Natural killer cell (primary cell): ENCODE measurements at places on chromosomes 1 and 21. TPM values are rescaled to one million over a fixed set of nuclear protein-coding genes. Genes with fewer than 3 reads are reported as not detected.
A peak's percentile ranks its signal among the peaks of the same experiment; 100 is the strongest.

- no peaks in the 10 kb centered on the region for H3K27me3 ChIP-seq
- no peak overlapping the region for H3K27ac ChIP-seq
- no peaks in the 10 kb centered on the region for H3K36me3 ChIP-seq
- H3K4me1 ChIP-seq = no peaks in the 10 kb centered on the region
- DNase-seq = no peak
These were observed 37.6 kb upstream of the SAMSN1 start for GRCh38 chr21:14583629-14584255.

- H3K36me3 ChIP-seq = no peaks in the 10 kb centered on the region
- H3K27me3 ChIP-seq = no peaks in the 10 kb centered on the region
- no peak for DNase-seq
- no peaks in the 10 kb centered on the region for H3K4me1 ChIP-seq
- H3K27ac ChIP-seq = no peak overlapping the region
These were observed 101.2 kb downstream of the FASLG start for GRCh38 chr1:172760121-172760520.

DNA sequence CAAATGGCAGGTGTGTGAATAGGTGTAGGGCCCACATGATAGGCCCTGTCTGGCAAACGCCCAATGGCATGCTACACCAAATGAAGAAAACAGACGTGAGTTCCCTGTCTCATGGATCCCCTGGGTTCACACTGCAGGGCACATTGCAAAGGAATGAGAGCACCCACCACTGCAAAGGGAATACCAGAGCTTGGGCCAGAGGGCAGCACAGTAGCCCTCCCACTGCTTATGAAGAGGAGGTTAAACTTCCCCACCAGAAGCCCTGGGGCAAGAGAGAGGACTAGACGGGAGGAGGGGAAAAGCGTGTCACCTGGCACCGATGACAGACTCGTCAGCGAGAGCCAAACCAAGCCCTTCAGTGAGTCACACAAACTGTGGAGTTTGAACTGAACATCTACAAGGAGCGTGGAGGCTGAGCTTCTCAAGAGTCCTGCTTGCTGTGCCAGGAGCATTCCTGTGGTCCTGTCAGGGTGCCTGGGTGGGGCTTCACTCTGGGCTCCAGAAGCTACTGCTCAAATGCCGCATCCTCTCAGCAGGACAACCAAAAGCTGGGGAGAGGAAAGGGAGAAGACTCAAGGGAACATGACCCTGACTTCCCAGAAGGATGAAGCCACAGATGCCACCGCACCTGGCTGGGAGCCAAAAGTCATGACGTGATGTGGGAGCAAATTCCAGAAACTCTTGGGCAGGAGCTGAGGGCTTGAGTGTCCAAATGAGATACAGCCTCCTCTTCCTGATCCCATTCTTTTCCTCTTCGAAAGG, 61.1 kb downstream of the TOMM20 start:
- H3K4me3 ChIP-seq = no peak overlapping the region
- no peak for DNase-seq
- no peaks in the 10 kb centered on the region for H3K36me3 ChIP-seq

- H3K4me3 ChIP-seq = no peak overlapping the region
- H3K36me3 ChIP-seq = no peaks in the 10 kb centered on the region
- no peaks in the 10 kb centered on the region for H3K27me3 ChIP-seq
- H3K27ac ChIP-seq = no peak overlapping the region
These were observed 472.7 kb downstream of the PLPP3 start for GRCh38 chr1:56106531-56107274.

- H3K36me3 ChIP-seq = no peaks in the 10 kb centered on the region
- H3K4me1 ChIP-seq = no peaks in the 10 kb centered on the region
- H3K4me3 ChIP-seq = no peak overlapping the region
- H3K27me3 ChIP-seq = no peaks in the 10 kb centered on the region
- H3K27ac ChIP-seq = no peak overlapping the region
These were observed 16.8 kb upstream of the INTS3 start for GRCh38 chr1:153711026-153711425.

- no peaks in the 10 kb centered on the region for H3K36me3 ChIP-seq
- H3K27me3 ChIP-seq = peaks cover 7% of the 10 kb centered on the region
- H3K4me3 ChIP-seq = peak overlapping the region; percentile 52
- peaks cover 9% of the 10 kb centered on the region for H3K4me1 ChIP-seq
- DNase-seq = no peak
These were observed 1.4 kb upstream of the CACNA1S start for GRCh38 chr1:201113451-201114244.

DNA sequence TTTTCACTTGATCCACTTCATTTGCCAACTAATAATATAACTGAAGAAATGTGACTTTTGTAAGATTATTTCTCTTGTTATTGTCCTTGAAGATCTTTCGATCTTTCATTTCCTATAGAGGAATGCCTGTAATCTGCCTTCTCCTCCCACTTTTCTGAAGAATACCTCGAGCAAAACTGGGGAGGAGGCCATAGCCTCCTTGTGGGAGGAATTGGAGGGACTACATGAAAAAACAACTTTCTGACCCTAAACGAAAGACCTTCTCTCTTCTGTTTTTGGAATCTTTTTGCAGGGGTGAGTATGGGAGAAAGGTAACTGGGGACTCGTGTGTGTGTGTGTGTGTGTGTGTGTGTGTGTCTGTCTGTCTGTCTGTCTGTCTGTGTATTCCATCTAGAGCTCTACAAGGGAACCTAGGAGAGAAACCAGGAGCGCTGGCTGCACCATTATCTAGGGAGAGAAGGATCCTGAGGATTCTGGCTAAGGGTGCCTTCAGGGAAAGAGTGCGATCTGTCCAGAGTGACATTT, 32.4 kb upstream of the MAB21L3 start:
- DNase-seq = no peak
- no peaks in the 10 kb centered on the region for H3K36me3 ChIP-seq
- H3K27ac ChIP-seq = no peak overlapping the region

DNA sequence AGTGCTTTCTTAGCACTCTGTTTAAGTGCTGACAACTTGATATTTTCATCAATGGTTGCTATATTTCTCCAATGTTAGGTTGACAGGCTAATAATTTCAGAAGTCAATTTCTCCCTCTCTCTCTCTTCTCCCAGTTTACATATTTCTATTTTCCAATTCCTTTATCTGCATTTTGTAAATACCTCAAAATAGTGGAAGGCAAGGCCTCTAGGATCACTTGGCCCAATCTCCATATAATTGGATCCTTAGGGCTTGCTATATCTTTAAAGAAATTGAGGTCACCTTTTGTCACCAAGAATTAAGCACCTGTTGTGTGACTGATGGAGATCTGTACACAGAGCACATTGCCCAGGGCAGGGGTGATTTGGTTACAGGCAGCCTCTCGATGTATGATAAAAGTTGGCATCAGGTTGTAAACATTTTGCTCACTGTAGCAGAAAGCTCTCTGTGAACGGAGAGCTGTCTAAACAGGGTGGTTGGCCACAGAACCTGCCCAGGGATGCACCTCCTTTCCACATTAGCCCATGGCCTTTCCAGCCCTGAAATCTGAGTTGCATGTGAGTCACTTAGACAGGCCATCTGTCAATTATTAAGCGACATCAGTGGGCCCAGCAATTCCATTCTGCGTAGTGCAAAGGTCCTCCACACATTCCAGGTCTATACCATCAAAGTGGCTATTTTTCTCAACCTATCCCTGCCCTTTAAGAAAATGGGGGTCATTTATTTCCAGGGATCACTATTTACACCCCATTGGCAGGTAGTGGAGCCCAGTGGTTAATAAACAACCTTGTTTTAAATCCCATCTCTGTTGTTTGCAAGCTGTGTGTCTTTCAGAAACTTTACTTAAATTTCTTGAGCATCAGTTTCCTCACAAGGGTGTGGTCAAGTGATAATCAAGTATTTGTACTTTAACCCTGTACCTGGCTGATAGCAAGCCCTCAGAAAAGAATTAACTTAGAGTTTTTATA, 29.1 kb upstream of the IRF2BP2 start:
- no peaks in the 10 kb centered on the region for H3K36me3 ChIP-seq
- H3K27me3 ChIP-seq = no peaks in the 10 kb centered on the region
- H3K4me3 ChIP-seq = no peak overlapping the region

The SERPINC1 gene
- total RNA-seq = not detected

The NCAM2 gene
- not detected for total RNA-seq

The PCAT6 gene
- total RNA-seq = 1.5 TPM

The CRYAA gene
- not detected for total RNA-seq

The C1QTNF12 gene
- 4.1 TPM for total RNA-seq
